ENCODE measurements at places on chromosomes 12 and 14. TPM values are rescaled to one million over a fixed set of nuclear protein-coding genes. Genes with fewer than 3 reads are reported as not detected.

DNA sequence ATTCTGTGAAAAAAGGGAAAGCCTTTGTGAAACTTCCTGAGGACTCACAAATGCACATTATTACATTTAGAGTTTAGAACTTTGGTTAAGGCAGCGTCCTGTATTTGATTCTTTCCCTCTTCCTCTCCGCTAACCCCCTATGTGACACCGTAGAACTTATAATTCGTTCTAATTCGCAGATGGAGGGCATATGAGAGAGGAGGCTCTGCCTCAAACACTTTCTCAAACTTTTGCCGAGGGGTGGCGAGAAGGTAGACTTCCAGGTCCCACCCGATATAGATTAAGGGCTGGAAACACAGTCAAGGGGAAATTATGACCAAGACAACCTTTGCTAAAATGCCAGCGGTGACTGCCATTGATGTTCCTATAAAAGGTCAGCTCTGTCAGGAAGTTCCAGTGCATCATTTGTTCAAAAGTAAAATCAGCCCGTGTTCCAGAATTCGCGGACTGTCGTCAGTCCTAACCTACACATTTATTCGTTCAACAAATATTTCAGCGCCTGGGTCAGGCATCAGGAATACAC lies 904 bp upstream of the PAPOLA start:
- H3K27ac ChIP-seq, result peak overlapping the region; percentile 97
- peak overlapping the region; percentile 93 for H3K4me3 ChIP-seq
- H3K36me3 ChIP-seq, result no peaks in the 10 kb centered on the region
- H3K4me1 ChIP-seq, result peaks cover 28% of the 10 kb centered on the region
- no peak for DNase-seq

DNA sequence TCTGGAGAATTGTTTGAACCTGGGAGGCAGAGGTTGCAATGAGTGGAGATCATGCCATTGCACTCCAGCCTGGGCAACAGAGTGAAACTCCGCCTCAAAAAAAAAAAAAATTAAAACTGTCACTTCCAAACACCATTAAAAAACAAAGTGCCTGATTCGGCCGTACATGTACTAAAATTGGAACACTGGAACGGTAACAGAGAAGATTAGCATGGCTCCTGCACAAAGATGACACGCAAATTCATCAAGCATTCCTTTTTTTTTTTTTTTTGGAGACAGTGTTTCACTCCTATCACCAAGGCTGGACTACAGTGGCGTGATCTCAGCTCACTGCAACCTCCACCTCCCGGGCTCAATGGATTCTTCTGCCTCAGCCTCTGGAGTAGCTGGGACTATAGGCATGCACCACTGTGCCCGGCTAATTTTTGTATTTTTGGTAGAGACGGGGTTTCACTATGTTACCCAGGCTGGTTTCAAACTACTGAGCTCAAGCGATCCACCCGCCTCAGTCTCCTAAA lies 40.2 kb upstream of the SINHCAF start:
- H3K4me1 ChIP-seq, result peaks cover 39% of the 10 kb centered on the region
- no peak overlapping the region for H3K4me3 ChIP-seq
- no peak for DNase-seq
- no peak overlapping the region for H3K27ac ChIP-seq
- H3K36me3 ChIP-seq, result no peaks in the 10 kb centered on the region
- no peaks in the 10 kb centered on the region for H3K27me3 ChIP-seq

DNA sequence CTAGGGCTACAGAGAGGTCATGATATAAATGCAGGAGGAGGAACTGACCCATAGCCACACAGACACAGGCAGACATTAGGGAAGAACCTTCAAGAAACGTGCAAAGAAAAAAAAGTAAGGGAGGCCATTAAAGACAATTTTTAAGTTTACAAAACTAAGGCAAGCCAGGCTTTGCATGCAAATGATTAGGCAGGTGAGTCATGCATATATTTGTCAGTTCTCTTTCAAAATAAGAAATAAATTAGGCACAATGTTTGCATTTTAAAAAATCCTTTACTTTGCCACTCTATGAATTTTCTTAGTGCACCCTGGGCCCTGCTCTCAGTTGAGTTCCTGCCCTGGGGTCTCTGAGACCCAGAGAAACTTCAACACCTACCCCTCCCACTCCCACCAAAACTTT lies 75.0 kb downstream of the PRMT8 start:
- no peaks in the 10 kb centered on the region for H3K27me3 ChIP-seq
- H3K4me1 ChIP-seq, result peaks cover 18% of the 10 kb centered on the region
- H3K27ac ChIP-seq, result no peak overlapping the region
- H3K4me3 ChIP-seq, result no peak overlapping the region
- H3K36me3 ChIP-seq, result no peaks in the 10 kb centered on the region

GRCh38 chr12:84857525-84858208 lies 54.9 kb downstream of the SLC6A15 start:
- H3K4me3 ChIP-seq, result no peak overlapping the region
- no peaks in the 10 kb centered on the region for H3K4me1 ChIP-seq
- DNase-seq, result no peak
- no peaks in the 10 kb centered on the region for H3K36me3 ChIP-seq

GRCh38 chr14:61281186-61281947 lies at the start of gene TMEM30B:
TSS of gene TMEM30B (minus strand) at chr14:61281338. CDS start at chr14:61281147, 191 bp downstream.
- H3K4me1 ChIP-seq, result peaks cover 13% of the 10 kb centered on the region
- no peaks in the 10 kb centered on the region for H3K36me3 ChIP-seq
- H3K4me3 ChIP-seq, result peak within 1 kb of the TSS; percentile 68
- DNase-seq, result peak; percentile 96
- peaks cover 26% of the 10 kb centered on the region for H3K27me3 ChIP-seq

DNA sequence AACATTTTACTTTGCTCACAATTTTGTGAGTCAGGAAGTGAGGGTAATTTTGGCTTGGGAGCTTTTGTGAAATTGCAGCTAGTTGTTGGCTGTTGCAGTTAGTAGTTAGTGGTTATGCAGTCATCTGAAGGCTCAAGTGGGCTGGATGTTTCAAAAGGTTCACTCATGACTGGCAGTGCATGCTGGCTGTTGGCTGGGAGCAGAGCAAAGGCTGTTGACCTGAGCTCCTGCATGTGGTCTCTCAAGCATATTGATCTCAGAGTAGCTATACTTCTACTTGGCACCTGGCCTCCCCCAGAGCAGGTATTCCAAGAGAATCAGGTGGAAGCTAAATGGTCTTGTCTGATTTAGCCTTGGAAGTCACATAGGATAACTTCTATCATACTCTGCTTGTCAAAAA lies 414.1 kb upstream of the STXBP6 start:
- H3K4me3 ChIP-seq, result no peak overlapping the region
- no peak overlapping the region for H3K27ac ChIP-seq
- no peak for DNase-seq
- no peaks in the 10 kb centered on the region for H3K27me3 ChIP-seq
- peaks cover 6% of the 10 kb centered on the region for H3K4me1 ChIP-seq

GRCh38 chr12:12665194-12665593 lies 30.8 kb downstream of the GPR19 start:
- DNase-seq, result peak; percentile 72
- 0 out of 2 replicates have a peak, but pooled peaks cover 4% of the 10 kb centered on the region for H3K36me3 ChIP-seq
- H3K4me3 ChIP-seq, result no peak overlapping the region
- H3K27ac ChIP-seq, result peak overlapping the region; percentile 13

FLVCR2 gene
- total RNA-seq, result 3.3 TPM

DDX23 gene
- total RNA-seq, result 93.0 TPM

HRK gene
- 1.0 TPM for total RNA-seq

MYH6 gene
- 0.23 TPM for total RNA-seq
